ENCODE measurements at places on chromosomes 6 and 20.

DNA sequence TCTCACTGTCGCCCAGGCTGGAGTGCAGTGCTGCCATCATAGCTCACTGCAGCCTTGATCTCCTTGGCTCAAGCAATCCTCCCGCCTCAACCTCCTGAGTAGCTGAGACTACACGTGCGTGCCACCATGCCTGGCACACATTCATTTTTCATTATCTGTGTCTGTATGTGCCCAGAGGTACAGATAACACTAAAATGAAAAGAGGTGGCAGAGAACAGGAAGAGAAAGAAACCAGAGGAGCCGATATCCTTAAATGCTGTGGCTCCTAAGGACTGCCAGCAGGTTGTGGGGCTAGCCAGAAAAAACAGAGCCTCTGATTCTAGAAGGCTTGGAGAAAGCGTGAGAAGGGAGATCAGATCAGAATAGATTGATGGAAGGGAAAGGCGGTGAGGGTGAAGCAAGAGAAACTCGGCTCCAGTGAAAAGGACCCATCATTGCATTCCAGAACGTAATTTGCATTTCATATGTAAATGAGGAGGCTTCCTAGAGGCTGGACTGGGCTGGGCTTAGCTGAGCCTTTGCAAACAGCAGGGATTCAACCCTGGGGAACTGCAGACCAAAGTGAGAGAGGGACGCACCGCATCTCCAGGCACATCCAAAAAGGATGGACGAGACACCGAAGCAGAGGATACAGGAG is 64.2 kb downstream of the GCNT2 start:
- no peak for DNase-seq

GRCh38 chr6:166583230-166583965 is 3.1 kb downstream of the RAMACL start:
- DNase-seq: no peak

GRCh38 chr6:149264629-149265028 is 52.9 kb upstream of the TAB2 start:
- DNase-seq: peak; percentile 84

DNA sequence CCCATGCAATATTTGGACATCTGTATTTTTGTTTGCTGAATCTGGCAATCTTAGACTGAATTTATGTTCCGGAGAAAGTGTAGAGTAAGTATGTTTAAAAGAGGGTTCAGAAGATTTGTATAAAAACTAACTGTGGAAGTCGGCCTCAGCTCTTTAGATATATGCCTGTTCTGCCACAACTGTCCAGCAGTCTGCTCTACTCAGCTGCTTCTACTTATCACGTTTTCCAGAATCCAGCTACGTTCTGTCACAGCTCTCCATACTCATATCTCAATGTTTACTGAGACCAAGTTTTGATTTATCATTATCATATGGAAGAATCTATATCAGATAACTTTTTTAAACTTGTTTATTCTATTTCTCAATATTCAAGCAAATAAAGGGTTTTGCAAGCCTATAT is 721.3 kb downstream of the EYS start:
- DNase-seq: no peak

DNA sequence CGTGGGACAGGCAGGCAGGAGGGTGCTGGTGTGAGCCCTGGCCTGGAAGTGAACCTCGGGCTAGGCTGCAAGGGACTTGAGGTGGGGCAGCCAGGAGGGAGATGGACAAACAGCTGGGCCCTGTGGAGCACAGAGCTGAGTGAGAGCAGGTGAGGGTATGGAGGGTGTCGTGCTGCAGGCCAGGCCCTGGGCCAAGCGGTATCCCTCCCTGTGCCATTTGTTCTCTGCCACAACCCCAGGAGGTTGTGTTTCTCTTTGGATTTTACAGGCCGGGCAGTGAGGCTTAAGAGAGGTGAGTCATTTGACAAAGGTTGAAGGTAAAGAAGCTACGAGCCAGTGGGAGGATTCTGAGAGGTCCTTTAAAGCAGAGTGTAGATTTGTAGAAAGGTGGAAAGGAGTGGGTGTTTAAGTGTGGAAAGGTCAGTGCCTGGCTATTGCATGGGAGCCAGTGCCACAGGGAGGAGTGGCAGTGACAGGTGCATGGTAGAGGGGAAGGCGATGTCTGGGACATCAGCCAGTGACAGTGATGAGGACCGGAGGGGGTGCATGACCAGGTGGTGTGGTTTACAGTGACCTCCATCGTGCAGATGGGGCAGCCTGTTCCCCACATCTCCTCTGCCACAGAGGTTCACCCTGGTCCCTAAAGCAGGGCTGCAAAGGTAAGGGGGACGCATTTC is 39.8 kb downstream of the GMPR start:
- DNase-seq: peak; percentile 8
